ENCODE measurements at places on chromosomes 2 and 18. TPM values are rescaled to one million over a fixed set of nuclear protein-coding genes. Genes with fewer than 3 reads are reported as not detected.

DNA sequence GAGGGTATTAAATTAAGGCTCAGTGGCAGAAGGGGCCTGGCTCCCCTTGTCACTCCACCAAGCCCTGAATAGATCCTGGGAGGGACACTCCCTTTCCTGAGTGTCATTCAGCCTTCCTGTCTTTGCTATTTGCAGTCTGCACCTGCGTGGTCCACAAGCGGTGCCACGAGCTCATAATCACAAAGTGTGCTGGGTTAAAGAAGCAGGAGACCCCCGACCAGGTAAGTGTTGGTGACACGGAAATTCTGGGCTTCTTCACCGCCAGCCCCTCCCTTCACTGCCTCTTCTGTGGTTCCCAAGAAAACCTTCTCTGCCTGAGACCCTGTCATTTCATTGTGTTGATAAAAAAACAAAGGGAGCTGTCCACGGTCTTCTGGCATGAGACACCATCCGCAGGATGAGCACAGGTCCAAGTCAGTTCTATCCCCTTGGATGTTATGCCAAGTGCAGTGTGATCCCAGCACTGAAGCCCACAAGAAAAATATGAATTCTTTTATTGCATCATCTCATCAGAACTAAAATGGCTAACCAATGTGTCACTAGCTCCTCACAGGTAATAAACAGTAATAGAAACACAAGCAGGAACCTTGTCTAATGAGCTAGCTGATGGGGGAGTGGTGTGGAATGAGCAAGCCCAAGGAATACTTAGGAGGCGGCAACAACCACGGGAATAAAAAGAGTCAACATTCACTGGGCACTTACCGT, 316.9 kb upstream of the EPAS1 start:
- DNase-seq = no peak

- DNase-seq = no peak
Measured at GRCh38 chr2:178689808-178690207, 117.4 kb downstream of the TTN start.

GRCh38 chr2:96240341-96241038, 25.3 kb downstream of the TMEM127 start:
- no peak for DNase-seq

- DNase-seq = peak; percentile 56
Measured at GRCh38 chr2:71548646-71549425, 95.5 kb downstream of the DYSF start.

GRCh38 chr2:188243381-188243780, 48.3 kb upstream of the GULP1 start:
- no peak for DNase-seq

GRCh38 chr2:84427235-84428138, 31.6 kb downstream of the SUCLG1 start:
- DNase-seq = no peak

- DNase-seq = no peak
Measured at GRCh38 chr2:207258263-207258991, 92.7 kb upstream of the KLF7 start.

GRCh38 chr2:212596688-212597087, 58.1 kb upstream of the ERBB4 start:
- DNase-seq = no peak

DNA sequence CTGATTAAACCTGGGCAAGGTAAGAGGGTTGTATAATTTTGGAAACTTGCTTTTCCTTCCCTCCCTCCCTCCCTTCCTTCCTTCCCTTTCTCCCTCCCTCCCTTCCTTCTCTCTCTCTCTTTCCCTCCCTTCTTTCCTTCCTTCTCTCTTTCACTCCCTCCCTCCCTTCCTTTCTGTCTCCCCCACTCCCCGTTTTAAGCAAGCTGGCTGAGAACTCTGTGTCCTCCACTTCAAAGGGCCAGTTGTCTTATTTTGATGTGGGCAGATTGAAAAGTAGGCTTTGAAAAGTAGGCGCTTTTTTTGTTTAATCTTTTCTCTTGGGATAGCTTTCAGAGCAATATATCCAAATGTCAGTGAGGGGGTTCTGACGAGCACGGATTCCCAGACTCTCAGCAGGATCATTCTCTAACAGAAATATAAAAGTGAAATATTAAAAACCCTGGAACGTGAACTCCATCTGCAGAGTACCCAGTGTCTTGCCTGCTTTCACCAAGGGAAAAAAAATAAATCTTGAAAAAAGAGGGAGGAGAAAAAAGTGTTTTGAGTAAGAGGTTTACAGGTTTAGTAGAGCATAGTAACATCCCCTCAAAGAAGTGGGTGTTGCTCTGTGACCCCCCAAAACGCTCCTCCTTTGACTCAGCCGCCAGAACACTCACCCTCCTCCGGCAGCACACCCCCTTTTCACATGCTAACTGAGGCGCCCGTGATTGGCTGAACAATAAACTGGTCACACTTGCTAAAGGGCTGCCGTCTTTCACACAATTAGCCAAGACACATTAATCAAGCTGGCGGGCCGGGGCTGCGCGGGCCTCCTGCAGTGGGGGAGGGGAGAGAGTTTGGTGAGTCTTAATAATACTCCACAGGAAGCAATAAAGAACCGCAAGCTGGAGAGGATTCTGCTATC, 52.2 kb downstream of the CDK15 start:
- peak; percentile 38 for DNase-seq

DNA sequence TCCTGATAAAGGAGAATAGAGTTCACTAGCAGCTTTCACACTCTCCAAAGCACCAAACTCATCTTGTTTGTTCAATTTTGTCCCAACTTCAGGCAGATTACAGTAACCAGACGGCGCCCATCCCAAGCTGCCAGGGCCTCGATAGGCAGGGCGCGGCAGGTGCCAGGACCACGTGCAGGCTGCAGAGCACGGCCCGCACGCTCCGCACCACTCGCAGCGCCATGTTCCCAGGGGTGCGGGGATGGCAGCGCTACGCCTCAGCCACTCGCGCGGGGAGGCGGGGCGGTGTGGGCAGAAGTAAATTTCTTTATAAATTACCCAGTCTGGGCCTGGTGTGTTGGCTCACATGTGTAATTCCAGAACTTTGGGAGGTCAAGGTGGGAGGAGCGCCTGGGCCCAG, 30.3 kb upstream of the INO80D start:
- DNase-seq = no peak

DNA sequence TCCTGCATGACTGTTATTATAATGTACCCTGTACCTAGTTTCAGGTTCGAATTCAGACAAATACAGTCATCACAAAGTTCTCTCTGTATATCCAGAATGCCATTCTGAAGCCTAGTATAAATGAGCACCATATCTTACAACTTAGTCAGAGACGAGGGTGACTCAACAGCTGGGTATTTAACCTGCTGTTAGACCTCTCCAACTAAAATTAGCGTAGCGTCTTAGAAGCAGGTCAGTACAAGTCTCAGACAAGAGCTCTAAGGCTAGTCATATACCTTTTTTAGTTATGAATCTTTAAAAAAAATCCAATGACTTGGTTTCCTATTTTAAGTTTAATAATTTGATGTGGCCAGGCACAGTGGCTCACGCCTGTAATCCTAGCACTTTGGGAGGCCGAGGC, 74.1 kb downstream of the CABYR start:
- DNase-seq = no peak

- DNase-seq = no peak
Measured at GRCh38 chr2:236165842-236166795, 2.1 kb downstream of the GBX2 start.

DNA sequence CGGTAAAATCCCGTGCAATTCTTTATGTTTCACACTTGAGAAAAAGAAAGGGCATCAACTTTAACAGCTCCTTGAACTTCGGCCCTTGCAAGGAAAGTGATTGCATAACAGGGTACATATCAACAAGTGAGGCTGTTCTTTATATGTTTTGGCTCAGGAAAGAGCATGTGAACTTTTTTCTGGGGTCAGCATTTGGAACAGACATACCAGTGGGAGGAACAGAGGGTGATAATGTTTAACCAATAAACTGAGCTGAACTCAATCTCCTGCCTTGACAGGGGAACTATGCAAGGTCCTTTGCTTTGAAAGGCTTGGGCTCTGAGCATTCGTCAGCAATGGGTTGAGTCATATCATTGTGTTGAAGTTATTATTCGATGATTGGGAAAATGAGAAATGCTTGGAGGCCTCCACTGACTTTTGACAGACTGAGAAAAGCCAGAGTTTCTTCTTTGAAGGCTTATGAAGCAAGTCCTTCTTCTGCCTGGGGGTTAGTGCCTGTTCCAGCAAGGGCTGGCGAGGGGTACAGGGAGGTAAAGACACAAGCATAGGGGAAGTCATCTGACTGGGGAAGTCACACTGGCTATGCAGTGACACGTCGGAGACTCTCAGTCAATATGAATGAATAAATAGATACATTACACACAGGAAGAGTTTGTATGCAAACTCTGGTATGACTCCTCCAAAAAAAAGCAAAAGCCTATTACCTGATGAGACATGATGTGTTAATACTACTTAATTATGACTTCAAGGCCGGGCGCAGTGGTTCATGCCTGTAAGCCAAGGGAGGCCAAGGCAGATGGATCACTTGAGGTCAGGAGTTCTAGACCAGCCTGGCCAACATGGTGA, 57.2 kb downstream of the CYB5A start:
- no peak for DNase-seq

- no peak for DNase-seq
Measured at GRCh38 chr2:218963601-218964000, 4.1 kb downstream of the CDK5R2 start.

- no peak for DNase-seq
Measured at GRCh38 chr2:156436497-156437085, 412 bp downstream of the GPD2 start.

DNA sequence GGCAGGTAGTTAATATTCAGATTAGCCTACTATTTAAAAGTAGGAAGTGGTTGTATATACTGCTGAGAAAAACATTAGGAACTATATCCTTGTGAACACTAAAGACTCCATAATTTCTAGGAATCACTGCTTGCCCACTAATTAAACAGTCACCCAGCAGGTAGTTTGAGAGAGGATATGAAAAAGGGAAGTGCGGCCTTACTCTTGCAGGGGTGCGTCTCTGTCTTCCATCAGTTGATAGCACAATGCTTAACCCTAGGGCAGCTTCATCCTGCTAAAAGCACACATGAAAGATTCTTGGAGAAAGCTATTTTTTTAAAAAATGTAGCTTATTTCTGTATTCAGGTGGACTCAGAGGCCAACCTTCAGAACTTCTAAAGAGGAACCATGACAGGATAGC, 53.1 kb upstream of the ATP5MC3 start:
- DNase-seq = no peak

GRCh38 chr2:168152902-168153530, 94.4 kb downstream of the STK39 start:
- no peak for DNase-seq

DNA sequence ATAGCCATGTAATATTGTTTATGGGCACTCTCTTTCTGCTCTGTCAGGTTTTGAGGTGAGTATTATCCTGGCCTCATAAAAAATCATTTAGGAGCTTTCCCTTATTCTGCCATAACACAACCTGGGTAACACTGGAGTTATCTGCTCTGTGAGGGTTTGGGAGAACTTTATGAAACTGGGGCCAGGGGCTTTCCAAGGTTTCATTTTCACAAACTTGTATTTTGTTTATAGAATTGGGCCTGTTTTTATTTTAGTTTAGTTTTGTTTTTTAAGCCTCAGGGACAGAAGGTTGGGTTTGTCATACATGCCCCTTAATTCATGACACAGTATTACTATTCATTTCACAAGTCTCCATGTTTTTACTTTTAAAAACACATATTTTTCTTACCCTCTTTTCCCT, 83.5 kb downstream of the IRS1 start:
- no peak for DNase-seq

GRCh38 chr2:166068981-166069380, 58.8 kb downstream of the SCN1A start:
- no peak for DNase-seq

DNA sequence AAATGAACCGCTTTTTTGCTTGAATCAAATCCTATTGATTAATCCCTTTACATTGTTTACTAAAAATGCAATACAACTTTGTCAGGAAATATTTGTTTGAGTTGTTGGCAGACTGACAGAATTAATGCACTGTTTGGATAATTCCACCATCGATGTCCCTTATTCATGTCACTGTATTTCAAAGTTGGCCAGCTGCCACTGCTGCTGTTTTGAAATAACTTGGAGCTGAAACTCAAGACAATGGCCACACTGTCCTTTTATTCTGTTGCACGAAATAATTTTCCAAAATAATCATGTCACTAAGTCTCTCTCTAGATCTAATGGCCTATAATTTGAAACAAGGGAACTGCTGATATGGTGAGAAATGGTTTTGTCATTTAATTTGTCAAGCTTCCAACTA, 55.2 kb upstream of the PAX3 start:
- DNase-seq = no peak

- DNase-seq = no peak
Measured at GRCh38 chr2:161947836-161948235, 126.2 kb downstream of the DPP4 start.

GRCh38 chr2:47257946-47258348, 102.8 kb upstream of the STPG4 start:
- no peak for DNase-seq

GRCh38 chr18:28459587-28459986, 282.7 kb upstream of the CDH2 start:
- DNase-seq = no peak

- DNase-seq = no peak
Measured at GRCh38 chr2:188746727-188747126, 227.4 kb upstream of the COL3A1 start.

DNA sequence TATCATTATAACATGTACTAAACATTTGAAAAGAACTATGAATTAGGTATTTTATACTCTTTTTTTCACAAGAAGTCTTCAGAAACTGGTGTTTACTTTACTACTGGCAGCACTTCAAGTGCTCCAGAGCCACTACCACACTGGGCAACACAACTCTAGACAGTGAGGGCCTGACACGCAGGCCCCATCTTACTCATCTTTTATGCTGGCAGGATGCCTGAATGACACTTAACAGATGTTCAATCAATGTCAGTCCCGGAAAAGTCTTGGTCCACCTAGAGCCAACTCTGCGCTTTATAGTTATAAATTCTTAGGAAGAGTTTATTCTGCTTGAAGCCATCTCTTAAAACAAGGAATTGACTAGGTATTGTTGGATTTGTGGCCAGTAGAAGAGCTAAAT, 8.7 kb upstream of the WIPF1 start:
- DNase-seq = no peak

DNA sequence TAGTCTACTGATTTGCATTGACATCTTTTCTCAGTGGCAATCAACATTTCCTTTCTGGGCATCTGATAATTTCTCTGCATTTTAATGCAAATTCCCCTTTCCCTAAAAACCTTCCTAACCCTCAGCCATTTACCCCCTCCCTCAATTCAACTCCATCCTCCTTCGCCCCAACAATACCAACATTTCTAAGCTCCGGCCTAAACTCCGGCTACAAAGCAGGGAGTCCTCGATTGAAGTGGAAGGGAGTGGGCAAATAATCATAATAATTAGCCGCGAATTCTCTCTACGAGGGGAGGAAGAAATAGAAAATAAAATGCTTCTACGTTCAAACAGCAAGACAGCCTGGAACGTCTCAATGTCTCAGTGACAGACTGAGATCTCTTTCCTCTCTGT, 4.6 kb downstream of the BCL11A start:
- DNase-seq = no peak

GRCh38 chr2:16645775-16646559, 19.7 kb downstream of the CYRIA start:
- no peak for DNase-seq

- DNase-seq = peak; percentile 56
Measured at GRCh38 chr2:169479257-169480078, at the start of gene BBS5. BBS5 (plus strand) TSS chr2:169479494; CDS start chr2:169479554, 60 bp downstream.

KCNG2 gene
- not detected for total RNA-seq

GREB1L gene
- total RNA-seq = 11.0 TPM

SERPINB4 gene
- total RNA-seq = not detected

RELCH gene
- 39.4 TPM for total RNA-seq

ACVR1 gene
- total RNA-seq = 23.7 TPM

FAM161A gene
- total RNA-seq = 19.0 TPM

FAM237A gene
- total RNA-seq = not detected

EFR3B gene
- 22.1 TPM for total RNA-seq

SPEG gene
- total RNA-seq = 15.1 TPM

ANKRD36B gene
- total RNA-seq = 67.8 TPM

CNGA3 gene
- 5.3 TPM for total RNA-seq

GATA6 gene
- 112 TPM for total RNA-seq
